ENCODE measurements at places on chromosomes 6 and 20. TPM values are rescaled to one million over a fixed set of nuclear protein-coding genes. Genes with fewer than 3 reads are reported as not detected.

DNA sequence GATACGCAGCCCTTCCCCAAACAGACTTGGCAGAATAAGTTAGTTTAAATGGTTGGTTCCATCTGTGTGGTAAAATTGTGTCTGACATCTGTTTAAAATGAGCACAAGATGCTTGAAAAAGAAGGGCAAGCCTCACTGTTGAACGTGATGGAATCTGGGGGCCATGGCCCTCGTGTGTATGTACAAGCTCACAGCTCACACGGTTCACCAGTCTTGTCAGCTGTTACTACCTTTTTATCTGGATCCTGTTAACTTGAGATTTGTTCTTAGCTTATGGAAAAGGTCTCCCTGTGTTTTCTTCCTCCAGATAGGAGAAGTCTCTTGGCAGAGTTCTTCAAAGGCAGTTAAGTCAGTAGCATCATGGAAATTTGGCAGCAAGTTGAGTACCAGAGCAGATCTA lies 270.6 kb downstream of the KHDC1L start:
- DNase-seq: no peak

The EEF1A2 gene
- 1.1 TPM for total RNA-seq

DNA sequence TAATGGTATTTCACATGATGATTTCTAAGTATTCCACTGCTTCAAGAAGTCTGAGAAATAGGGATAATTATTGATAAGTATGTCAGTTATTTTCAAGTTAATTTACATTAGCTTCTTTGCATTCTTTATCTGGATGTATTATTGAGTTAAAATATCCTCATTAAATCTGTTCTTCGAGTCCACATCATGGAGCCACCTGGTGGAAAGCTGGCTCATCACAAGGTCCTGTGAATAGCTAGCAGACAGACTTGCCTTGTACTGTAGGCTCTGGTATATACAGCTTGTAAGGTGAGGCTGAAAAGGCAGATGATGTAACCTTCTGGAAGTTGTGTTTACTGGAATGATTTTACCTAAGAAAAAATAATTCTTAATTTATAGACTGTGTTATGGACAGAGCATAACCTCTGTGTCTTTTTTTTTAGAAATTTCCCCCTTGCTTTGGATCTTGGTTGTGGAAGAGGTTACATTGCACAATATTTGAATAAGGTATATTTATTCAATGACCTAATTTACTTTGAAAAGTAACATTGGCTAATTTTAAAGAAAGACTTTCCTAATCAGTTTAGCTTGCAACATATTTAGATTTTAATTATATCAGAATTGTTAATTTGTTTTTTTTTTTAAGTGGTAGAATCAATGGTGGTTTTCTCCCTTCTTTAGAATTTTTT lies 3.5 kb downstream of the NDUFAF5 start:
- DNase-seq: peak; percentile 18

DNA sequence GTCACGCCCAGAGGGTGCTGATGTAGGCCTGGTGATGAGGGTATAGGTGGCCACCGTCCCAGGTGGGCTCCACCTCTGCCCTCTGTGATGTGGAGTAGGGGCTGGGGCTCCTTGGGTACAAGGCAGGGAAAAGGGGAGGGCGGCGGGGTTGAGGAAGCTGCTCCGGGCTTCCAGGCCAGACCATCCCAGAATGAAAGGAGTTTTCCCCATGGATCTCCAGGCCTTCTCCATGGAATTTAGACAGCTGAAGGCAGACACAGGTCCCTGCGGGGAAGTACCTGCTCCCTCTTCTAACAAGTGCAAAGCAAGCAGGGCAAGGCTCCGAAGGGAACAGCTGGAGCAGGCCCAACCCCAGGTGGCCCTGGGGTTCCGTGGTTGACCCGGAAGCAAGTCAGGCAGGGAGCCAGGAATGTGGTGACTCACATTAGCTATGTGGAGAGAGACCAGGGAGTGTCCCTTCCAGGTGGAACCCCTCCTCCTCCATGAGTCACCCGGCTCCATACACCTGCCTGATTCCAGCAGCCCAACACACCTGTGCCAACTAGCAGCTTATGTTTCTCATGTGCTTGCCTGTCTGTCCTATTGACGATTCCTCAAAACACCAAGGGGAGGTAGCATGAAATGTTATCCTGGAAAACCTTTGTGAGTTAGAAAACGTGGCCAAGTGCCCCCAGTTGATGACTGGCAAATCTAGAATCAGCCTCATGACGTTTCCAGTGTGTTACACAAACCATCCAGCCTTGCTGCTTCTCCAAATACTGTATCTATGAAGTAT lies 59.7 kb upstream of the SNX9 start:
- DNase-seq: no peak

DNA sequence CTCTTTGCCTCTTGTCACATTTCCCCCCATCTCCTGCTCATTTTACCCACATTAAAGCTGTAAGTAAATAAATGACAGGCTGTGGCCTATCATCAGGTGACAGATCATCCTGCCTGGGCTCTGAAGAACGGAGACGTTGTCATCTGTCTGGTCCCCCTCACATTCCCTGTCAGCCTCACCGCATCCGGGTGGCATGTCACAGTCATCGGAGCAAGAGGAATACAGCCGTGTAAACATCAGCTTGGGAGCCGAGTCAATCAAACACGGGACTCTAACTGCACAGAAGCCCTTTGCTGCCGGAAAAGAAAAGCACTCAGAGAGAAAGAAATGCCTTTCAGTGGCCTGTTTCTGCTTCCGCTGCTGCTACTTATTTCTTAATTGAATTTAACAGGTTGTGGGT lies 371.9 kb upstream of the ID4 start:
- no peak for DNase-seq

DNA sequence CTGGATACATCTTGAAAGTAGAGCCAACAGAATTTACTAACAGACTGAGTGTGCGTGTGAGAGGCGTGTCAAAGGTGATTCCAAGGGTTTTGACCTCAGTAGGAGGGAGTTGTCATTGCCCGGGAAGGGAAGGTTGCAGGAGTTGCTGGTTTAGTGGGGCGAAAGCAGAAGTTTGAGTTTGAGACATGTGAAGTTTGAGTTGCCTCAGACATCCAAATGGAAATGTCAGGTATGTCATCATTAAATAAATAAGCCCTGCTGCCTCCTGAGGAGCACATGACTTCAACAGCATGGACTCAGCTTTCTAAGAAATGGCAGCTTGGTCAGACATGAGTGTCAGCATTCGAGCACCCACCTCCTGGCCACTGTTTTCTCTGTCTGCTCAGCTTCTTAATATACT lies 26.6 kb upstream of the TGM2 start:
- no peak for DNase-seq

DNA sequence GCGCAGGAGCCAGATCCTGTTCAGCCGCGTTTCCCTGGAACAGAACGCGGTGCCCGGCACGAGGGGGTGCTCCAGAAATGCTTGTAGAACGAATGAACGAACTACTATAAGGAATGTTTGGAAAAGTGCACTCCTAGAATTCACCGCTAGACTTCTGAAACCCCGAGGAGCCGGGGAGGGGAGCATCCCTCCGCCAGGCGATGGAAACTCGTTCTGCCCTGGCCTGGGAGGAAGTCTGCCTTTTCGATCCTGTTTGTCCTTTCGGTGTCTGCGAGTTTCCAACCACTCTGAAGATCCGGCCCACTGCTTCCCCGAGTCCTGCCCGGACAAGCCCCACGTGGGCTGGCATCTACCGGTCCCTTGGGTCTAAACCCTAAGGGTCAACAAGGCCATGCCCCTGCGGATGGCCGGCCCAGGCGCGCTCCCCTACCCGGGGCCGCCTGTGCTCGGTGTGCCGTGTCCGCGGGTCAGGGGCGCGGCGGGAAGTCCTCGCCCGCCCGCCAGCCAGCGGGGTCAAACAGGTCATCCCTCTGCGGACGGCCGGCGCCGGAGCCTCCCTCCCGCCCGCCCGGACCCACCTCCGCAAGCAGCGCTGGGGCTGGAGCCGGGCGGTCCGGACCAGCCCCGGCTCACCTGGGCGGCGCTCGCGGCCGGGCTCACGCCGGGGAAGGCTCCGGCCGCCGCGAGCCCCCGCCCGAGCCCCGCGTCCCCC lies 526 bp downstream of the SULF2 start:
- no peak for DNase-seq

DNA sequence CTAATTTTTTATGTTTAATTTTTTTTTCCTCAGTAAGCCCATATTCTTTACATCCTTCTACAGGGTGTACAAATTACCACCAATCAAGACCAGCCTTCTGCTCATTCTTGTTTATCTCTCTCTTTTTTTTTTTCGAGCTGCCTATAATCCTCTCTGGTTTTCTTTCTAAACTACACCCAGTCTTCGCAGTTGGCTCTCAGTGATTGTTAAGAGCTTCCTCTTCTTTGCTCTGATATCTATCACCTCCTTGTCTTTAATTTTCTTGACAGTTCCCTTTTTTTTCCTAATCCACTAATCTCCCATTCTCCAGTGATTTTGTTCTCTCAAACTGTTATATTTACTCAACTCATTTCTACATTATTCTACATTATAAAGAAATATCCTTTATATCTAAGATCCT lies 38.5 kb upstream of the PTPRK start:
- DNase-seq: no peak

The MLIP gene
- not detected for total RNA-seq

Data from CD4-positive, alpha-beta T cell (primary cell).